ENCODE measurements at places on chromosomes 3 and 15.

GRCh38 chr15:33284336-33284735 lies 26.4 kb upstream of the RYR3 start:
- no peak overlapping the region for H3K4me3 ChIP-seq
- no peaks in the 10 kb centered on the region for H3K4me1 ChIP-seq
- H3K27me3 ChIP-seq, result no peaks in the 10 kb centered on the region
- H3K36me3 ChIP-seq, result no peaks in the 10 kb centered on the region

DNA sequence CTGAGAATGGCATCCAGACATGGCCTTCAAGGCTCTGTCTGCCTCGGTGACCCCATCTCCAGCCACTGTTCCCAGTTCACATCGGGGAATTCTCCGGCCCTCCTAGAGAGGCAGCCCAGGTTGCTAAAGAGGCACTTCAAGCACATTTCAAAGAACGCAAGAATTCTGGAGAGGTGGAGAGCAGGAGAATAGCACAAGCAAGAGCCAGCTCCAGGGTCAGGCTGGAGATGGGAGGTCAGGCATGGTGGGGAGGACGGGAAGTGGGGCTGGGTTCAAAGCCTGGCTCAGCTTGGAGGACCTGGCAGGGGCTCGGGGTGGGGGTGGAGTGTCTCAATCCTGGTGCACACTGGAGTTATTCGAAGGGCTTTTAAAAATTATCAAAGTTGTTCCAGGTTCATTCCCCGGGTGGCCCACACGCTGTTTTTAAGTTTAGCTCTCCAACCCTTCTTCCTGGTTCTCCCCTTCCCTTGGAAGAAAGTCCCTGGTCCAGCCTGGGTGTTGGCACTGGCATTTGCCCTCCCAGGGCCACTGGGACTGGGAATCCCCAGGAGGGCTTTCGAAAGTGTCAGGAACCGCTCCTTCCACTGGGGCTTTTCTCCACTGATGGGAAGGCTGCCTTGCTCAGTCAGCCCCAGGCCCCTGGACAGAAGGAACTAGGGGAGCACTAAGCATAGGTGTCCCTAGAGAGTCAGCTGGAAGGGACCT lies 35.8 kb downstream of the ZNF710 start:
- H3K27ac ChIP-seq, result no peak overlapping the region
- DNase-seq, result no peak
- H3K4me3 ChIP-seq, result no peak overlapping the region
- H3K27me3 ChIP-seq, result no peaks in the 10 kb centered on the region

DNA sequence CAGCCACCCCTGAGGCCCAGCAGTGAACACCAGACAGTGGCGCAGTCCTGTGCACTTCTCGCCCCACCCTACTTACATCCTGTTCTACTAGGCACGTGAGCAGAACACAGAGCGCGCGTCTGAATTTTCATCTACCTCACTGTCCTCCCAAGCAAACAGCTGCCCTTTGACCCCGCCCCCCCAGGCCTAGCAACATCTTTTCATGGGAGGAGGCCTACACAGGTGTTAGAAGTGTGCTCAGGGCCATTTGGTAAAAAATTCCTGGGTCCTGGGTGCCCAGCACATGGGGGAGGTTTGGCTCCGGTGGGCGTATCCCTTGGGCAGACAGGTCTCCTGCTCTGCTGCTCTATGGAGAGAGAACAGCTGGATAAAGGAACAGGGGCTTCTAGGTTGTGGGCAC lies 95.0 kb downstream of the MYLK start:
- no peaks in the 10 kb centered on the region for H3K36me3 ChIP-seq
- no peaks in the 10 kb centered on the region for H3K4me1 ChIP-seq
- no peak overlapping the region for H3K4me3 ChIP-seq
- peaks cover 3% of the 10 kb centered on the region for H3K27me3 ChIP-seq

GRCh38 chr3:107116251-107116650 lies 261.0 kb upstream of the CCDC54 start:
- DNase-seq, result no peak
- no peaks in the 10 kb centered on the region for H3K4me1 ChIP-seq
- no peaks in the 10 kb centered on the region for H3K36me3 ChIP-seq

DNA sequence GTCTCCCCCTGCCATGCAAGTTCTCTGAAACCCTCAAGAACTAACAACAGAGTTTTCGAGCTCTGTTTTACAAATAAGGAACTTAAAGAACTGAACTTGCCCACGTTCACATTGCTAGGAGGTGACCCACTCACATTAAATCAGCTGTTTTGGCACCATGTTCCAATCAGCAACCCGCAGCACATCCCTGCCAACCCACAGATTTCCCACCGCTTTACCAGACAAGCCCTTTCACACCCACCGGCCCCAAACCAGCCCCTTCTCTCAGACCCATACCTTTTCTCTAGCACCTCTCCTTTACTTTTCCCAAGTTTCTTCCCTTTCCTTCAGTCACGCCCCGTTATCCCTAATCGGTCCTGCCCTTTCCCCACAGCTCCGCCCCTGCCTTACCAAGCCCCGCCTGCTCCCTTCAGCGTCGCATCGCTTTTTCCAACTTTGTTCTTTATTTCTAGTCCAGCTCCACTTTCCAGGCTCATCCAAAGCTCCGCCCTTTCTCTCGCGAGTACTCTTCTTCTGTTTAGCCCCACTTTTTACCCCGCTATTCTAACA lies 804 bp upstream of the BRPF1 start:
- H3K4me1 ChIP-seq, result peaks cover 14% of the 10 kb centered on the region
- no peaks in the 10 kb centered on the region for H3K36me3 ChIP-seq
- no peak for DNase-seq
- H3K27ac ChIP-seq, result peak overlapping the region; percentile 96
- H3K4me3 ChIP-seq, result peak overlapping the region; percentile 98
- no peaks in the 10 kb centered on the region for H3K27me3 ChIP-seq

DNA sequence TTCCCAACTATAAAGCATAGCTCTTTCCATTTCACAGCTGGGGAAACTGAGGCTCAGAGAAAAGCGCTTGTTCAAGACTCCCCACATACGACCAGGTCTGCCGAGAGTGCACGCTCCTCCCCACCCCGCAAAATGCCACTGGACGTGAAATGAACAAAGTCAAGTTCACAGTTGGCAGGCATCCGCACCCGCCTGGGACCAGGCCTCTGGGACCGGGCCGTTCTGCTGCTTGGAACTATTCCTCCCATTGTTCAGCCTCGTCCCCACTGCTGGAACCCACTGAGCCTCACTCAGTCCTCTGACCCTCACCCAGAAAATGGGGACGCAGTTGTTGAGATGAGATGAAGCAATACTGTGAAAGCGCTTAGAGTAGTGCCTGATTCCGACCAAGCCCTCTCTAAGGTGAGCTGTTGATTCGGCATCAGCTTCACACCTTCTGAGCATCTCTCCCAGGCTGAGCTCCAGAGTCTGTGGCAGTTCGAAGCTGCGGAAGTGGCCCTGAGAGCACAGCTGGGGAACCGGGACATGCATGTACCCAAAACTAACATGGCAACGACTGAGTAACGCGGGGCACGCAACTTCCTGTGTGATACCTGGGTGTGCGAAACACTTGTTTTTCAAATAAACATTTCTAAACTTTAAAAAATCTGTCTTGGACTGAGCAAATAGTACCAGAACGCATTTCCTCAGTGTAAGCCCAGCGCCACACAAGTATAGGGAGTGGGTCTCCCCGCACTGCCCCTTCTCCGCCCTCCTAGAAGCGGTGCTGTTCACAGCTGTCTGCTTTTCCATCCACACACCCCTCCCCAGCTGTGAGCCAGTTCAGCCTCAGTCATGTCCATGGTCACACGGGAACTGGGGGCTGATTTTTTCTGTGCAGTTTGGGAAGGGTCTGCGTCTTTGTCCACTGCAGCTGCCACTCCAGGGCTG lies 93.4 kb downstream of the CHSY1 start:
- H3K4me1 ChIP-seq, result no peaks in the 10 kb centered on the region
- no peak for DNase-seq
- no peak overlapping the region for H3K4me3 ChIP-seq
- H3K27ac ChIP-seq, result no peak overlapping the region
- H3K27me3 ChIP-seq, result no peaks in the 10 kb centered on the region

DNA sequence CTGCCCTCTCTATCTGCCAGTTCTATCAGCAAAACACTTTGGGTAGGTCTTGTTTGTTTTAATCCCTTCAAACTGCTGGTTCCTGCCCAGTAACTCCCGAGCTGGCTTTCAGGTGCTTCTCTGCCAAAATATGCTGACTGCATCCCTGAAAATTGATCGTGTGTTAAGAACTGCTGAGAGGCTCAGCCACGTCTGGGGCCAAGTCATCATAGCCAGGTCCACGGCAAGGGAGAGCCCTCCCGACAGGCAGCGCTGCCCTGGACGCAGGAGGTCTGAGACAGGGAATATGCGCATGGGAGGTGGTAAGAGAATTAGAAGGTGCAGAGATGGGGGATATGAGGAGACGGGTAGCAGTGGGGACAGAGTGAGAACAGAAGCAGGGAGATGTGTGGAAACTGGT lies 179.7 kb upstream of the TOPAZ1 start:
- no peak for DNase-seq
- no peak overlapping the region for H3K4me3 ChIP-seq
- no peak overlapping the region for H3K27ac ChIP-seq
- no peaks in the 10 kb centered on the region for H3K27me3 ChIP-seq

DNA sequence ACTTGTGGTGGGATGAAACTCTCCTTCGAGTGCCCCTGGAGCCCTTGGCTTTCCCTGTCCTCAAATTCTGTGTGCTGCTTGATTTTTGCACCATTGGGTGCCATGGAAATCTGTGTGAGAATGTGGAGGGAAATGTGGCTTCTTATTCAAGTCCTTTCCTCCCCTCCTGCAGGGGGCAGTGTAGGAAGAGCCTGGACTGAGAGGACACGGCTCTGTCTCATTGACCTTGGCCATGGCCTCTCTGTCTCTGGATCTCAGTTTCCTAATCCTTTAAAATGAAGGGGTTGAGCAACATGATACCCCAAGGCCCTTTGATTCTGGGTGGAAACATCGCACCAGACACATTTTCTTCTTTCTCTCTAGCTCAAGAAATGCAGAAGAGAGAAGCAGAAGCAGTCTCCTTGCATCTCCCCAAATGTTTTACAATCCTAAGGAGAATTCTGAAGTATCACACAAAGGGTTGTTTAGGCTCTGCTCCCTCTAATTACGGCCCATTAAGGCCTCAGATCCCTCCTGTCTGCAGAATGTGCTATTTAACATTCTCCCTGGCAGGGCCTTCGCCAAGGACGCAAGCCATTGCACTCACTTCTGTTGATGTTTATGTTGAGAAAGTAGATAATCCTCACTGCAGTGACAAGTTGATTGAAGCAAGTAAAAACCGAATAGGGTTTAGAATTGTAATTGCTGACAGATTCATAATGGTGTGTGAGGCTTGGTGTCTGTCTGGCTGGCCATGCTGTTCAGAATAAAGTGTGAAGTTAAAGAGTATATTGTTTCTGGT lies 169.1 kb downstream of the TPRG1 start:
- H3K27me3 ChIP-seq, result no peaks in the 10 kb centered on the region
- H3K36me3 ChIP-seq, result no peaks in the 10 kb centered on the region
- no peak overlapping the region for H3K4me3 ChIP-seq
- DNase-seq, result no peak
- no peaks in the 10 kb centered on the region for H3K4me1 ChIP-seq

GRCh38 chr15:95492388-95493070 lies 838.0 kb upstream of the NR2F2 start:
- no peak overlapping the region for H3K4me3 ChIP-seq
- no peaks in the 10 kb centered on the region for H3K36me3 ChIP-seq
- H3K27me3 ChIP-seq, result no peaks in the 10 kb centered on the region
- DNase-seq, result no peak
- no peaks in the 10 kb centered on the region for H3K4me1 ChIP-seq

- H3K36me3 ChIP-seq, result no peaks in the 10 kb centered on the region
- no peak overlapping the region for H3K27ac ChIP-seq
- H3K4me1 ChIP-seq, result no peaks in the 10 kb centered on the region
- H3K4me3 ChIP-seq, result no peak overlapping the region
Observed at GRCh38 chr3:24502690-24503089, 8.0 kb upstream of the THRB start.

GRCh38 chr3:69890691-69891090 lies 108.8 kb upstream of the SAMMSON start:
- no peaks in the 10 kb centered on the region for H3K4me1 ChIP-seq
- no peak overlapping the region for H3K27ac ChIP-seq
- DNase-seq, result no peak
- no peaks in the 10 kb centered on the region for H3K36me3 ChIP-seq

- peak overlapping the region; percentile 39 for H3K4me3 ChIP-seq
- no peaks in the 10 kb centered on the region for H3K36me3 ChIP-seq
- peak overlapping the region; percentile 92 for H3K27ac ChIP-seq
Observed at GRCh38 chr3:9915254-9916141, 1.4 kb upstream of the IL17RC start.

GRCh38 chr3:3335903-3336302 lies 156.4 kb upstream of the CRBN start:
- H3K4me3 ChIP-seq, result no peak overlapping the region
- H3K36me3 ChIP-seq, result no peaks in the 10 kb centered on the region
- no peak for DNase-seq
- H3K27me3 ChIP-seq, result no peaks in the 10 kb centered on the region

DNA sequence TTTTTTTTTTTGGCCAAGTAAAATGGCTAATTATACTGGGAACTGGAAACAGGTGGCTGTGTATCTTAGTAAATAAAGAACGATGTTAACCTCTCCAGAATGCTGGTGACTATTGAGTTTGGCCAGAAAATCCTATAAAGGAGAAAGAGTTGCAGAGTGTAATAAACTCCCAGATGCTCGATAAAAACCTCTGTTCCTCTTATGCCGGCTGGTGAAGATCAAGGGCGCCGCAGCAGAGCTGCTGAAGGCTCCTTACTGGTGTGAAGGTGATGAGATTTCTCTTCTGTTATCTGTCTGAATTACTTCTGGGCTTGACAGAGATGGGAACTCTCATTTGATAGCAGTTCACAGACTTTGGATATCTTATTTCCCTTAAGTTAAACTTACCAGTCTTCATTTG lies 104.6 kb downstream of the PTPRG start:
- no peaks in the 10 kb centered on the region for H3K36me3 ChIP-seq
- H3K27me3 ChIP-seq, result no peaks in the 10 kb centered on the region
- no peaks in the 10 kb centered on the region for H3K4me1 ChIP-seq
- no peak overlapping the region for H3K27ac ChIP-seq
- no peak overlapping the region for H3K4me3 ChIP-seq

GRCh38 chr3:72485641-72486040 lies 362.6 kb downstream of the SHQ1 start:
- DNase-seq, result no peak
- no peaks in the 10 kb centered on the region for H3K36me3 ChIP-seq
- no peaks in the 10 kb centered on the region for H3K27me3 ChIP-seq
- H3K27ac ChIP-seq, result no peak overlapping the region
- peaks cover 3% of the 10 kb centered on the region for H3K4me1 ChIP-seq

GRCh38 chr15:87129916-87130315 lies 1050.2 kb downstream of the AGBL1 start:
- no peaks in the 10 kb centered on the region for H3K27me3 ChIP-seq
- H3K4me3 ChIP-seq, result no peak overlapping the region
- no peaks in the 10 kb centered on the region for H3K4me1 ChIP-seq
- no peaks in the 10 kb centered on the region for H3K36me3 ChIP-seq

GRCh38 chr3:37141676-37142075 lies 32.7 kb downstream of the LRRFIP2 start:
- H3K27me3 ChIP-seq, result no peaks in the 10 kb centered on the region
- no peaks in the 10 kb centered on the region for H3K36me3 ChIP-seq
- peak overlapping the region; percentile 24 for H3K27ac ChIP-seq
- no peak overlapping the region for H3K4me3 ChIP-seq
- peak; percentile 30 for DNase-seq
- H3K4me1 ChIP-seq, result peaks cover 5% of the 10 kb centered on the region
